ENCODE measurements at places on chromosomes 11 and 22. TPM values are rescaled to one million over a fixed set of nuclear protein-coding genes. Genes with fewer than 3 reads are reported as not detected.

GRCh38 chr11:113281052-113281725, 33.2 kb upstream of the TTC12 start:
- no peak for DNase-seq

- DNase-seq, result no peak
Observed at GRCh38 chr11:73219396-73220285, 1.6 kb downstream of the P2RY2 start.

- no peak for DNase-seq
Observed at GRCh38 chr11:46526216-46527215, 67.3 kb downstream of the AMBRA1 start.

DNA sequence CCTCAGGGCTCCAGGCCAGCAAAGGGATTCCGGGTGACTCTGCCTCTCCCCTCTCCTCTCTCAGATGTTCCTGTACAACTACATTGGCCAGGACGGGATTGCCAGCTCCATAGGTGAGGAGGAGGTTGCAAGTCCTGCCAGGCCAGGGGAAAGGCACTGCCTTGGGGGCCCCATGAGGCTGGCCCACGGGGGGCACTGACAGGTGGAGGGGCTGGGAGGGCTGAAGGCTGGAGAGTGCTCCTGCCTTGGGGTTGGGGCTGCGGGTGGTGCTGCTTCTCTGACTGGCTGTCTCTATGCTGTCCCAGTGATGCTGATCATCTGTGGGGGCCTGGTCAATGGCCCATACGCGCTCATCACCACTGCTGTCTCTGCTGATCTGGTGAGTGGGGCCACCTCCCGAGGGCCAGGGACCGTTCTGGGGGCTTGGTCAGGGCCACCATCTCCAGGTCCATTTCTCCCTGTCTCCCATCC, 21.7 kb downstream of the SLC37A2 start:
- DNase-seq, result no peak

The PHLDA2 gene
- total RNA-seq, result 1.2 TPM

The CRYAB gene
- total RNA-seq, result 60.2 TPM

The OR5B21 gene
- not detected for total RNA-seq

The RAG1 gene
- total RNA-seq, result 1.1 TPM

The OR10W1 gene
- total RNA-seq, result not detected

Data from fibroblast of the aortic adventitia (primary cell).